WTC11 (cell line): ENCODE measurements at places on chromosomes 4 and X. TPM values are rescaled to one million over a fixed set of nuclear protein-coding genes. Genes with fewer than 3 reads are reported as not detected.

TCEAL7 gene
- 5.6 to 7.7 TPM (median 7.2 TPM) in 3 replicates for total RNA-seq

CCSER1 gene
- 0.71 to 1.1 TPM (median 0.87 TPM) in 3 replicates for total RNA-seq

GRCh38 chr4:67883458-67883857, 344 bp downstream of the TMPRSS11D start:
- H3K27me3 ChIP-seq, result no peaks in the 10 kb centered on the region
- peaks cover 5% of the 10 kb centered on the region for H3K4me1 ChIP-seq
- H3K27ac ChIP-seq, result no peak overlapping the region
- no peak for DNase-seq
- no peak overlapping the region for H3K4me3 ChIP-seq

DNA sequence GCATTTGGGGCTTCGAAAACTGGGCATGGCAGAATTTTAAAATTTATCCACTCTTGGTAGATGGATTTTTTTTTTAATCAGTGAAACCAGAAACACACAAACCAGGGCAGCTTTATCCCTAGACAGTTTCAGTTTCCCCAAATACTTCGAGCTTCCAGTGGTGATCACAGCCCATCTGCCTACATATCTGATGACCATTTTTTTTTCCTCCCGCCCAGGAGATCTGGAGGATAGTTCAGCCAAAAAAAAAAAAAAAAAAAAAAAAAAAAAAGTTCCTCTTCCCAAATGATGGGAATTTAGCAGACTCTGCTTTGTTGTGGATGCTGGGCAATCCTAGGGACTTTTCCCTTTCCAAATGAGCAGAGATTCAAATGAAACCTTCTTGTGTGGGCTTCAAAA, 1.0 kb upstream of the TBC1D9 start:
- DNase-seq, result no peak
- H3K36me3 ChIP-seq, result no peaks in the 10 kb centered on the region
- peaks cover 95% of the 10 kb centered on the region for H3K27me3 ChIP-seq
- H3K4me1 ChIP-seq, result peaks cover 15% of the 10 kb centered on the region

GRCh38 chr4:24794480-24794879, 893 bp upstream of the SOD3 start:
- no peak overlapping the region for H3K27ac ChIP-seq
- H3K36me3 ChIP-seq, result no peaks in the 10 kb centered on the region
- peak overlapping the region; percentile 70 for H3K4me3 ChIP-seq
- no peak for DNase-seq

GRCh38 chr4:93658443-93658842, 170.1 kb upstream of the ATOH1 start:
- H3K4me3 ChIP-seq, result no peak overlapping the region
- no peaks in the 10 kb centered on the region for H3K27me3 ChIP-seq
- no peak overlapping the region for H3K27ac ChIP-seq
- H3K36me3 ChIP-seq, result no peaks in the 10 kb centered on the region
- H3K4me1 ChIP-seq, result peaks cover 18% of the 10 kb centered on the region
- DNase-seq, result no peak

- H3K27ac ChIP-seq, result no peak overlapping the region
- no peak overlapping the region for H3K4me3 ChIP-seq
- H3K27me3 ChIP-seq, result no peaks in the 10 kb centered on the region; the same call in 1 of the 2 replicates
- DNase-seq, result no peak
These were observed 953.6 kb upstream of the AGA start for GRCh38 chr4:178395798-178396197.

- no peaks in the 10 kb centered on the region for H3K36me3 ChIP-seq
- no peaks in the 10 kb centered on the region for H3K4me1 ChIP-seq
- H3K27ac ChIP-seq, result no peak overlapping the region
- no peak overlapping the region for H3K4me3 ChIP-seq
- peaks cover 50% of the 10 kb centered on the region for H3K27me3 ChIP-seq
These were observed 225.1 kb upstream of the ITM2A start for GRCh38 chrX:79592259-79592658.

DNA sequence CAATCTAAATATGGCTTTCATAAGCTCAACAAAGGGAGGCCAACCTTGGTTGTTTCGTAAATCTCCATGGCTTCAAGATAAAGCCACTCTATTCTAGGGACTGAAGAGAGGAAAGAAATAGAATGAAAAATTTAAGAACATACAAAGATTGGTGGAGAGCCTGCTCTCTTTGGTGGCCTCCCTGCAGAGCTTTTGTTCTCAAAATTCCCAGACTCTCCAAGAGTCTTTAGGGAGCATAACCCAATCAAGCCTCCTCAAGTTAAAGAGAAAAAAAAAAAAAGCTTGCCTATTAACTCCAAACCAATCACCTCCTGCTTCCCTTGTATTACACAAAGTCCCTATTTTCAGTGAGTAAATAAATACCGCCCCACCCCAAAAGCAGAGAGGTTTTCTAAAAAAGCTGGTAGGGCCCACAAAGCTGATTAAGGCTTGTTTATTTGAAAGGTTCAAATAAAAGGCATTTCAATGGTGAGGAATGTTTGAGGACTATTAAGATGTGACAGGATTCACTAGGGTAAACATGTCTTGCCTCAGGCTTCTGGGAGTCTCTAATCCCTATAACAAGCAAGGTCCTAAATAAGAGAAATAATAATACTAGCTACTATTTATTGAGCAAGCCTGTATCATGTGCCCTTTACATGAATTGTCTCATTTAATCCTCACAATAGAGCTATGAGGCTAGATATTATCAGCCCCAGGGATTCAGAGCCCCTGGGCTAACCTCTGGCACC, 71.6 kb downstream of the GPC3 start:
- H3K36me3 ChIP-seq, result peaks cover 7% of the 10 kb centered on the region; the same call in 1 of the 2 replicates
- peak overlapping the region; percentile 29; the same call in 1 of the 2 replicates for H3K4me3 ChIP-seq
- H3K27me3 ChIP-seq, result no peaks in the 10 kb centered on the region
- H3K27ac ChIP-seq, result peak overlapping the region; percentile 85
- DNase-seq, result no peak
